ENCODE measurements at places on chromosomes 7 and 10.

GRCh38 chr7:11177793-11178192, 204.1 kb downstream of the PHF14 start:
- DNase-seq: no peak

DNA sequence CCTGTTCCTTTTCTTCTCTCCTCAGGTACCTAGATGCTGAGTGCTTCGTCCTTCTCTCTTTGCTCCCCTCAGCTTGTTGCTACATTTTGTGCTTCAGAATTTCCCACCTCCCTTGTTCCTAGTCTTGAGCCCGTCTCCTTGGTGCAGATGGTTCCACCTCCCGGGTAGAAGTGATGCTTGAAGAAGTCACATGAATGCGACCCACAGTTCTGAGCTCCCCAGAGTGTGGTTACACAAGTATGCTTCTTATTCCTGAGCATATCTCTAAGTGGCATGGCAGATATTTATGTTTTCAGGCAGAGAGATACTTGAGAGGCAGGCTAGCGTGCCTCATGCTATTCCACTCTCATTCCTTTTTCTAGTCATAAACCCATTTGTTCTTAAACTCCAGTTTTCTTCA, 34.0 kb downstream of the INPP5F start:
- no peak for DNase-seq

- no peak for DNase-seq
Observed at GRCh38 chr7:7209412-7210050, 27.2 kb downstream of the C1GALT1 start.

DNA sequence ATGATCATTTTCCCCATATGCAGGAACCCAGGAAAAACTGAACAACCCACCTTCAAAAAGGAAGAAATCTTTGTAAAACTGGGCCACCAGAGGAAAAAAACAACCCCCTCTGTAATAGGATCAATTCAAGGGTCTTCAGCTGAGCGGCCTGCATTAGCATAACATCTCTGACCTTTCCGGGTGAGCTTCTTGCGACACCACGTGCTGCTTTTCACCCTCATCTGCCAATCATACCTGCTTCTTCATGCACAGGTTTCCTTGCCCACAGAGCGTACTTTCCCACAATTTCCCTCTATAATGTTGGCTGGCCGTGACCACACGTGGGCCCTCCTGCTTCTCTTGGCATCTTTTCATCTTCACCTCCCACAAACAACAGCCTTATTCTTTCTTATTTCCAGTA, 284.3 kb upstream of the NEBL start:
- no peak for DNase-seq

DNA sequence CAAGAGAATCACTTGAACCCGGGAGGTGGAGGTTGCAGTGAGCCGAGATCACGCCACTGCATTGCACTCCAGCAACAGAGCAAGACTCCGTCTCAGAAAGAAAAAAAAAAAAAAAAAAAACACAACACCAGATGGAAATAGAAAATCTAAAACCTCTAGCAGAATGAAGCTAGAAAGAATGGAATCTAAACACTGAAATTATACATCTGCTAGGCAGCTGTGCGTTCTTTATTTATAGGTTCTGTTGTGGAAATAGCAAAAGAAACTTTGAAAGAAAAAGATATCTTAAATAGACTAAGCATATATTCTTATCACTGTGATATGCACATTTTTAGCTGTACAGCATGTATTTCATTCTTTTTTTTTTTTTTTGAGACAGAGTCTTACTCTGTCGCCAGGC, 17.1 kb downstream of the BMPR1A start:
- no peak for DNase-seq

DNA sequence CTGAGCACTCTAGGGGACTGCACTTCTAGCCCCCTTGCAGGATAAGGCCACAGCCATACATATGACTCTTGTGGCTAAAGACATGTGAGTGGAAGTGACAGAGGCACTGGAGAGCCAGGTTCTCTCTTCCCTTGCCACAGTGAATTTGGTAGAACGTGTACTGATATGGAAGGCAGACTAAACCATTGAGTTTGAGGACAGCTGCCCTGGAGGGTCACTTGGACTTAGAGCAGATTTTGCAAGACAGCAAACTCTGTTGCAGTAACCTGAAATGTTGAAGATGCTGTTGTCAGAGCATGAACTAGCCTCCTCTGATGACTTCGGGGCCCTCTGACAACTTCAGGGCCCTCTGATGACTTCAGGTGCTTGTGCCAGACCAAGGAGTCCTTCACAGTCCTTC, 85.9 kb downstream of the ELMO1 start:
- DNase-seq: no peak

DNA sequence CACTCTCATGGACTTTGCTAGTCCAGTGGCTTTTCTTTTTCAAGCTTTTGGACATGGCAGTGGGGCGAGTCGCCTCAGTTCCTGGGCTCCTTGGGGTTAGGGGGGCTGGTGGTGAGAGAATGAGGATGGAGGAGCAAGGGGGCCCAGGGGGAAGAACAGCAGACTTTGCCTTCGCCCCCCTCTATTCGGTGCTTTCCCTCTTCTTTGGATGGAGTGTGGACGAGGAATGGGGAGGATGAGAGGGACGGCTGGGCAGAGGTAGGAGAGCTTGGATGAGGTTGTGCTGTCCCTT, 255 bp downstream of the MAGI2 start:
- no peak for DNase-seq
